Erythroblast (primary cell): ENCODE measurements at places on chromosomes 16 and 17.

DNA sequence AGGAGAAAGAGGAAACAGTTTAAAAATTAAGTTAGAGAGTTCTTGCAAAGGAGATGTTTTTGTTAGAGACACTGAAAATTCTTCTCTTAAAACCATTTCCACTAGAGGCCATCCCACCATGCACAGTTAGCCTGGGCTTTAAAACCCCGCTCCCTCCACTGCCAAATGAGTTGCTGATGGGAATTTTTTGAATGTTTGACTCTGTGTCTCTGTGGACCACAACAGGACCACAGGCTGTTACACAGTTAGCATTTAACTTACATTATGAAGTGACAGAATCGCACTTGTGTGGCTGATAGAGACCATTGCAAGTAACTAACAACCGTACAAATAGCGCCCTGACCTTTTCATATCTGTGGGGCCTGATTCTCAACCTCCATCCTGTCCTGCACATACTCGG is 74.7 kb upstream of the TBX2 start:
- DNase-seq, result no peak

GRCh38 chr17:77321649-77322513 is 181.1 kb downstream of the SEC14L1 start:
- no peak for DNase-seq

- DNase-seq, result peak; percentile 31
These were observed 28.0 kb upstream of the SNN start for GRCh38 chr16:11639925-11640899.

DNA sequence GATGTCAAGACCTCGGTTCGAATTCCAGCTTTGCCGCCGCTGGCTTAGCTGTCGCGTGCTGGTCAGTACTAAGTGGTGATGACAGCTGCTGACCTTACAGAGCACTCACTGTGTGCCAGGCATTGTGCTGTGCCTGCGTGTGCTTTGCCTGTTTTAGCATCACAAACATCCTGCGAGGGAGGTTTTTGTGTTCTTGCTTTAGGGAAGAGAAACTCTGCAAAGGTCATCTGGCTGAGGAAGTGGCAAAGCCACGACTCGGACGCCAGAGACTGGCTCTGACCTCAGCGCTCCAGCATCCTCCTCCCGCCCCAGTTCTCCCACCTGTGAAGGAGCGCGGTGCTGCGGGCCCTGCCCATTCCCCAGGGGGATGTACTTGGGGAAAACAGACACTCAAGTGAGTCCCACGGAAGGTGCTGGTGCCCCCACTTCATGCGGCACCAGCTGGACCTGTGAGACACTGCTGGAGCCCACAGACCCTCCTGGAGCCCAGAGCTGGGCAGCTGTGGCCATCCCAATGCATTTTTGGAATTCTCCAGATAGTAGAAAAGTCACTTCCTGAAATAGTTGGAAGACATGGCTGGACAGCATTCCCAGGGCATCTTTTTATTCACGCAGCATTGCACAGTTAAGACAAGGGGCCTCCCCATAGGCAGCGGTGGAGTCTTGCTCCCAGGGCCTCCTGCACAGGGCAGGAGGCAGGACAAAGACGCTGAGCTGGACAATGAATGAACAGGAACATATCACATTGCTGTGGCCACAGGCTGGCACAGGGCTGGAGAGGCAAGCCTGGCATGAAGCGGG is 20.0 kb upstream of the HERPUD1 start:
- DNase-seq, result no peak

DNA sequence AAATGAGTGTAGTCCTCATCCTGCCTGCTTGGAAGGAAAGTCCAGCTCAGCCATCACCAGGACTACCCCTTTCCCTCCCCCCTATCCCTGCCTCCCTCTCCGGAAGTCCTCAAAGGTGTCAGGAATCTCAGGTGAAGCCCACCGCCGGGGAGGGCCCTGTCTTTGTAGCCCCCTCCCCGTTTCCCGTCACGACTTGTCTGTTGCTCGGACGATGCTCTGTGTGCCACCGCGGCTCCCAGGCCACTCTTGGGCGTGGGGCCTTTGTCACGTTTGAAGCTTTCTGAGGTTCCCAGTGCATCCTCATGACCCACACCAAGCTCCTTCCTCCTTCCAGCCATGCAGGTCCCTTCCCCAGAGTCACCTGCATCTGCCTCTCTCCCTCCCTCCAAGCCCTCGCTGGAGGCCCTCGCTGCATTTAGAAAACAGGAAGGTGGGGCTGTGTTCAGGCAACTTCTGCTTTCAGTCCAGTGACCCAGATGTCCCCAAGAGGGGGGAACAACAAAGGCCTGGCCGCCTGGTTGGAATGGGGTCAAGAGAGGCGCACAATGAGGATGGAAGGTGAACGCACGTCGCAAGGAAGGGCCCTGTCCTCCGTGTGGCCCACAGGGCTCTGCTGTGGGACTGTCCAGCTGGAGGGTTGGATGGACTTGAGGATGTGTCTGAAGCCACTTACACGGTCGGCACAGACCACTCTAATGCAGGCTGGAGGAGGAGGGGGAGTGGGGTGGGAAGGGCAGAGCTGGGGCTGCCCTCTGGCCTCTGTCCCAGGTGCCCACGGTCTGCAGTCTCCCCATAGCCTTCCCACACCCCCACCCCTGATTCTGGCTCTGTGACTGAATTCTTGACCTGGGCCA is 59.9 kb downstream of the OR1D5 start:
- no peak for DNase-seq

- no peak for DNase-seq
These were observed 76.0 kb downstream of the MARCHF10 start for GRCh38 chr17:62732125-62732524.

- no peak for DNase-seq
These were observed 503.5 kb downstream of the HAPSTR1 start for GRCh38 chr16:9594946-9595345.

- no peak for DNase-seq
These were observed 23.8 kb upstream of the DOC2B start for GRCh38 chr17:205148-205669.

DNA sequence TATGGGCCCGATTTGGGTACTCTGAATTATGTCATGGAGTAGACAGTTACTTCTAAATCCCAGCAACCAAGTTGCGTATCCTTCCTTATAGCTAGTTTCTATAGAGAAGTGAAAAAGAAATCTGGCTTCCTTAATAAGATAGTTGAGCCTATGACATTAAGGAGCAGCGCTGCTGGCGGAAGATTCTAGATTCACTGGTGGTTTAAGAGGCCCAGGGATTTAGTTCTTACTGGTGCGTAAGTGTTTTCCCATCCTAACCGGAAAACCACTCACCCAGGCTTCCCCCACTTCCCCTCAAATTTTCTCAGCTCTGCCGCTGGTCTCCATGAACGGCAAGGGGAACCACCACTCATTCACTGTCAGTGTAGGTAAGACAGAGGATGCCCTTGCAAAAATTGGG is 230.4 kb downstream of the CPPED1 start:
- DNase-seq, result no peak

- no peak for DNase-seq
These were observed 14.2 kb downstream of the ERI2 start for GRCh38 chr16:20791923-20792612.

DNA sequence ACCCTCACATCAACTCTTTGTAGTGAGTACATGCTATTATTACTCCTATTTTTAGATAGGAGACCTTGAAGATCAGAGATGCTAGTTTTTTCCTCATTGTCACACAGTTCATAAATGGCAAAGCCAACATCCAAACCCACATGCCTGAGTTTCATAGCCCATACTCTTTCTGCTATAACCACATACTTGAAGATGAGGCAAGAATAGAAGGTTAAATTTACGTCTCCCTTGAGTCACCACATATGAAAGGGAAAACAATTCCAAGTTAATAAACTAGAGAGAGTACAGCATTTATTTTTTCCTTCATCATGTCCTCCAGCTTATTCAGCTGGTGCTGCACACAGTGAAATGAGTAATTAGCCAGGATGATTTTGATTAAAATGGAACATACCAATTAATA is 23.7 kb downstream of the NUDT7 start:
- no peak for DNase-seq

DNA sequence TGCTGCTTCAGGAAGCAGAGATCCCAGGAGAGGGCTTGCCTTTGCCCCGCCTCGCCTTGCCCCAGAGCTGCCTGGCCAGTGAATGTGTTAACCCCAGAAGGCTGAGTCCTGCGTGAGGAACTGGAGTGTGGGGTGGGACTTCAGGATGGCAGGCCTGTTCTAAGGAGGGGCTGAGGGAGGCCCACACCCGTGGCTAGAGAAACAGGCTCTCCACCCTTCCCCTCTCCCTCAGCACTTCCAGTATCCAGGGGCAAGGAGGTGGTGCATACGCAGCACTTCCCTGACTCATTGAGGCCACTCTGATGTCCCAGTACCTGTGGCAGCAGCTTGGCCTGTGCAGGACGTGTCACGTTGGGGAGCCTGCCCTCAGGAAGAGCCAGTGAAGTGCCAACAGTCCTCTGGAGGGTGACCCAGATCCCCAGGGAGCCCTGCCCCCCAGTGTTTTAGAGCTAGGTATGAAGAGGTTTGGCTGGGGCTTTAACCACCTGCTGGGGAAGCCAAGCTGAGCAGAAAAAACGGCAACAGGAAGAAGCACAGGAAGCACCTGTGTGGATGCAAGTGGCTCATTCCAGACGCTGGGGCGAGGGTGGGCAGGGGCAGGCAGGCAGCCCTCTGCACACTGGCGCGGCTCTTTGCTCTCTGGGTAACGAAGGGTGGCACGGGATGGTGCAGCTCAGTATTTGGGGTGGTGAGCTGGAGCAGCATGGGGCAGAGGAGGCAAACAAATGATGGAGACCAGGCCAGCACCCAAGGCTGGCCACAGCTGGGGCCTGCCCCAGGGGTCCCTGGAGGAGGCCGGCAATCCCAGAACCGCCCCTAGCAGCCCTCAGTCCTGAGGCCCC is 14.7 kb upstream of the CTCF start:
- DNase-seq, result no peak

DNA sequence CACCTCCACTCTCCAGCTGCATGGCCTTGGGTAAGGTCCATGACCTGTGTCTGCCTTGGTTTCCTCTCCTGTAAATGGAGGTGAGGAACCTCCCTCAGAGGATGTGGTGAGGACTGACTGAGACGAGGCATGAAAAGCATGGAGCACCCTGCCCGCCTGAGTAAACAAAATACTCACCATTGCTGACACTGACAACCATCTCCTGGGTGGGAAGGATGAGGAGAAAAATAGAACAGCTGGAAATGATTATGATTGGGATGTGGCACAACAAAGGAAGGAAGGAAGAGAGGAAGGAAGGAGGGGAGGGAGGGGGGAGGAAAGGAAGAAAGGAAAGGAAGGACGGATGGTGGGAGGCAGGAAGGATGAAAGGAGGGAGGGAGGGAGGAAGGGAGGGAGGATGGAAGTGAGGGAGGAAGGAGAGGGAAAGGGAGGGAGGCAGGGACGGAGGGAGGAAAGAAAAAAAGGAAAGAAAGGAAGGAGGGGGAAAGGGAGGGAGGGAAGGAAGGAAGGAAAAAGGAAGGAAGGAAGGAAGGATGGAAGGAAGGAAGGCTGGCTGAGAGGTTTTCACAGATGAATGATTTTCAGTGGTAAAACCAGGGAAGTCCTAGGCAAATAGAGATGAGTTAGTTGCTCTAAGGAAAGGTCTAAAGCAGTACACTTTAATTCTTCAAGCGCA is 276.5 kb upstream of the XYLT1 start:
- no peak for DNase-seq

DNA sequence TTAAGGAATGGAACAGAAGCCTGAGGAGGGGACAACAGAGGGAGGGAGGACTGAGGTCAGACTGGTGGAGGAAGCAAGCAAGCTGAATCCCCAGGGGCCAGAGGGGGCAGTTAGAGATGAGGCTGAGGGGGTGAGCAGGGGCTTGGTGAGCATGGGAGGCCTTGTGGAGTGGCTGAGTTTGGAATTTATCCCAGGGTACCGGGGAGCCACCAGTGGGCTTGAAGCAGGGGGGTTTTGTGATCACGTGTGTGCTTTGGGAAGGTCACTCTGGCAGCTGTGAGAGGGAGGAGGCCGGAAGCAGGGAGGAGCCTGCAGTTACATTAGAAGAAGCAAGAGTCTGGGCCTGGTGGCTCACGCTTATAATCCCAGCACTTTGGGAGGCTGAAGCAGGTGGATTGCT is 9.8 kb upstream of the CTCF start:
- DNase-seq, result no peak

GRCh38 chr17:74041869-74042640 is 161.4 kb upstream of the RPL38 start:
- no peak for DNase-seq

DNA sequence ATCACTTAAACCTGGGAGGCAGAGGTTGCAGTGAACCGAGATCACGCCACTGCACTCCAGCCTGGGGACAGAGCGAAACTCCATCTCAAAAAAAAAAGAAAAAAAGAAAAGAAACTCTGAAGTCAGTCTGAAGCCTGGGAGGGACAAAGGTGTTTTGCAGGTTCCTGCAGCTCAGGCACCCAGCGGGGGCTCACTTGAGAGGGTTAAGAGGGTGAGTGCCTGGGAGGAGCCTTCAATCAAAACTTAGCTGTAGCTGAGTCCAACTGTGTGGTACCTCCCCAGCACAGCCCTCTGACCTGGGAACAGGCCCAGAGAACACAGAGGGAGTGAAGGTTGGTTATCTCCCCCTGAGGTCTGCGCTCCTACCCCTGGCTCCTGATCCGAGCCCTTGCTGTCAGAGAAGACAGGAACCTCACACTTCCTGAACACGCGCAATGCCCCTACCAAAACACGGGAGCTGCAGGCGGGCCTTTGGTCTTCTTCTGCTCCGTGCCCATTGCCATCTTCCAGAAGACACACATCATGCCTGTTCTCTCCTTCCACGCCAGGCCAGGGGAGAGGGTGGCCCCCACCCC is 20.4 kb upstream of the ZC3H18 start:
- no peak for DNase-seq

DNA sequence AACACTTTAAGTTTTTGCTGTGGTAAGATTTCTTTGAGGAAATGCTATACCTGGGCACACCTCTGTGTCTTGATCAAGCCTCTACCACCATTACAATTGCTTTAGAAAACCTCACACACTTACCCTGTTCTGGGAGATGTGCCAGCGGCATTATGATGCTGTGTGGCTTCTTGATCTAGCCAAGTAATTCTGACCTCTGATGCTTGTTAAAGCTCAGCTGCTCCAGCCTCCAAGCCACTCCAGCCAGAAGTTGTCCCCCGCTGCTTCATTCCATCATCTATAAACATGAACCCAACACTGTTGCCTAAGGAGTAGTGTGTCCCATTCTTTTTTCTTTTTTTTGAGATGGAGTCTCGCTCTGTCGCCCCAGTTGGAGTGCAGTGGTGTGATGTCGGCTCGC is 60.1 kb downstream of the CYLD start:
- DNase-seq, result no peak

- no peak for DNase-seq
These were observed 87.2 kb downstream of the MAP2K4 start for GRCh38 chr17:12107905-12108304.

DNA sequence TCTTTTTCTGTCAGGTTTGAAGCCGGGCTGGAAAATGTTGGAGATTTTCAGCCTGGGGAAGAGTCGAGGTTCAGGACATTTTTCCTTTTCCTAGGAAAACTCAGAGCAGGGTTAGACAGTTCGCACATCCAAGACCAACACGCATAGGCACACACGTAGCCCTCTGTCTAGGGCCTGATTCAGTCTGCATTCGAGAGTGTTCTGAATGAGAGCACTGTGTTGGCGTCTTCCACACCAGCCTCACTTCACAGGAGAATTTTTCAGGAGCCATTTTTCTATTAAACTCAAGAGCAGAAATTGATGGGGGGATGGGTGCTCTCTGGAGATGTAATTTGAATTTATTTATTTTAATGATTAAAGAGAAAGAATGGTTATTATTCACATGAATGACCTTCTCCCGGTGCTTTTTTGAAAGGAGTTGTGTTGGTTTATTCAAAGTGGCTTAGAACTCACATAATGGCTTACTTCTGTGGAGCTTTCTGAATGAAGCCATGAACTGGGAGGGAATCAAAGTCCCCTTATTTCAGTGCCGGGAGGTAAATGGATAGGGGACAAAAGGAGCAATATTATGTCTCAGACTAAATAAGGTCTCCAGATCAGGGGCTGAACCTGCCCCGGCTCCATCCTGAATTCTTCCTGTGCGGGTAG is 194.3 kb downstream of the CCDC182 start:
- DNase-seq, result no peak
